ENCODE measurements at places on chromosomes 13 and 19. TPM values are rescaled to one million over a fixed set of nuclear protein-coding genes. Genes with fewer than 3 reads are reported as not detected.

DNA sequence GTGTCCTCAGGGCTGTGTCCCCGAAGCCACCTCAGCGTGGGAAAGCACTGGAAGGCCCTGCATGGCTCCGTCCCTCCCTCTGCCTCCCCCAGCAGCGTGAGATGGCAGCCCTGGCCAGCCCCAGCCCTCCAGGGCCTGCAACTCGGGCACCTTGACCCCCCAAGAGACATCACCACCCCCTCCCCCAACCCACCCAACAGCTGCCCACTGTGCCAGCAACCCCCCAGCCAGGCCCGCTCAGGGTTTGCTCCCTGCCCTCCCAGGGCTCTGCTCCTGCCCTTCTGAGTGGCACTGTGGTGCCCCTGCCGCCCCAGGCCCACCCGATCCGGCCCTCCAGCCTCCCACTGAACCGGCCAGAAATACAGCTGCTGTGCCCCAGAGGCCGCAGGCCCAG is 1.5 kb upstream of the ASPDH start:
- DNase-seq = no peak

The PCDH17 gene
- 9.5 TPM for total RNA-seq

- DNase-seq = no peak
Measured at GRCh38 chr13:101401196-101401595, 15.1 kb downstream of the NALCN start.

DNA sequence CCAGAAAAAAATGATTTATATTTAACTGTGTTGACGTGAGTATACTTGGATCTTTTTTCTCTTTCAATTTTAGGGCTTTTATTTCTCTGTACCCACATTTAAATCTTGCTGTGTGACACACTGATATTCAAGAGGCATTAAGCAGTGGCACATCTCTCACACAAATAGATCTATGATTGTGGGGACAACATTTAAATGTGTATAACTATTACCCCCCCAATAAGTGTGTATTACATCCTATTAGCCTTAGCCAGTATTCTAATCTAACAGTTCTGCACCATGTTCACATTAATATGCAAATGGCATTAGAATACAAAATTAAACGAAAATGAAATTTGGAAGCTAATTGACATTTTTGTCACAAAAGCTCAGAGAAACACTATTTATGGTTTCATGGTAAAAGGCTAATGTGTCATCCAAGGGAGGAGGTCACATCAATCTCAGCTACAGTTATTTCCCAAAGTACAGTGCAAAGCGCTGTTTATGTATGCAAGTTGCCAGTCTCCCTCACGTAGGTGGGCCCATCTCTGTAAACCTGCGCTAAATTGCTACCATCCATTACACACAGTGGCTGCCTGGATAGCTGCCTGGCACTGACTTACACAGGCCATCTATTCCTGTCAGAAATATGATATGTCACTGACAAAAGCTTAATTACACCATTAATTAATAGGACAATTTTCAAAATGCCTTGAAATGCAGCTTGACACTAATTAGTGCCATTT is 984.7 kb upstream of the PCDH9 start:
- no peak for DNase-seq

DNA sequence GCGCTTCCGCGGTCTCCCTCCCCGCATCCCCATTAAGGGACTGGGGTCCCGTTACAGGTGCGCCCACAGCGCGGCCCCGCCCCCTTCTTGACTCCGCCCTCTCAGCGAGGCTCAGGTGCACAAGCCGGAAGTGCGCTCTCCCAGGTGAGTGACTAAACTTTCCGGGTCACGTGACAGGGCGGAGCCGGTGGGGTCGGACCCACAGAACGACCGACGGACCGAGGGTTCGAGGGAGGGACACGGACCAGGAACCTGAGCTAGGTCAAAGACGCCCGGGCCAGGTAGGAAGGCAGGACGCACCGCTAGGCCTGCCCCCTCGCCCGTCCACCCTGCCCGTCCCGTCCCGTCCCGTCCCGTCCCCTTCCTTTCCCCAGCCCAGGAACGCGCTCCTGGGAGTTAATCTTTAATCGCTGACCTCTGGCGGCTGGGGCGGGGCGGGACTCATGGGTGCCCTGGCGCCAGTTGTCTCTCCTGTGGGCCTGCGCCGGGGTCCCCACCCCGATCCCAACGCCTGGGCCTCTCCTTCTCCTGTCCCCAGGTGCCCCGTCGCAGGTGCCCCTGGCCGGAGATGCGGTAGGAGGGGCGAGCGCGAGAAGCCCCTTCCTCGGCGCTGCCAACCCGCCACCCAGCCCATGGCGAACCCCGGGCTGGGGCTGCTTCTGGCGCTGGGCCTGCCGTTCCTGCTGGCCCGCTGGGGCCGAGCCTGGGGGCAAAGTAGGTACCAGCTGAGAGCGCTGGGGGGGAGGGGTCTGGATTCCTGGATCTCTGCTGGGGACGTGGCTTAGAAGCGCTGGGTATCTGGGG is at the start of gene CRB3:
Gene CRB3 (plus strand): TSS at position 202 of the 804 bp plus-strand sequence. CDS start 431 bp downstream, at position 633.
- no peak for DNase-seq

DNA sequence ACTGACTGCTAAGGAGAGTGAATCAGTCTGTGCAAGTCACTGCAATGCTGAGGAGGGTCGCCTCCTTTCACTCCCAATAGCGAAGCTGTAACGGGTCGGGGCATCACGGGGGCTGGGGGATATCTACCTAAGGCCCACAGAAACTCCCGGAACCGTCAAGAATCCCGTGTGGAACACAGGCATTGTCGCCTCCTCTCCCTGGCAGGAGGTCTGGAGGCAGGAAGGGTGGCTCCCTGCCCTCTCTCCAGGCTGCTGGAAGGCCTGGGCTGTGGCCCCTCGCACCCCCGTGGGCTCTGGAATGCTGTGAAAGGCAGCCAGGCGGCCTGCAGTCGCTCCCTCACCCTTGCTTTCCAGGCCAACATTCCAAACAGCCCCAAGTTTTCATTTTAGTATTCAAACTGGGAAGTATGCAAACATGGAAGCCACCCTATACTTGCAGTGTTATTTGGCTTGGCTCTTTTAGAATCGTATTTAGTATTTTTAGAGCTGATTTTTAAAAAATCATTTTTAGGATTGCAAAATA is 109.4 kb downstream of the CRYL1 start:
- no peak for DNase-seq

DNA sequence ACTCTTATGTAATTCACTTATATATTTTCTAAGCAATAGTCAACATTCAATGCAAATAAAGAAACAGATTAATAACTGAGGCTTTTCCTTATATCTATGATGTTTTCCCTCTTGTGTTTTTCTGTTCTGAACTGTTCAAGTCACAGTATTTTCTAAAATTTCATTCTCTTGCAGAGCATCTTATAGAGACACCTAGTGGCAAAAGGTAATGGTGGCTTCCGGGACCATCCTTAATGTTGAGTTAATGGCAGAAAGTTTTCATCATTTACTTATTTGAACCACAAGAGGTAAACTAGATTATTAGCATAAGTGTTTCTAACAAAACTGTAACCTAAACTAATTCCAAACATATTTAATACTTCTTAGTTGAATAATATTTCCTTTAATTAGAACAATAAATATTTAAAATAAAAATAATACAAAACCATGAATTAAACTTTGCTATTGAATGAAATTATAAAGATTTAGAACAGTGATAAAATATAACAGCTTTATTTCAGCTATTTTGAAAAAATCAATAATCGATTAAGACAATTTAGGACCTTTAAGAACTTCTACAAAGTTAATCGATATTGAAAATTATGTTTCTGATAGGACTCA is 1.7 kb upstream of the SLITRK5 start:
- DNase-seq = no peak

DNA sequence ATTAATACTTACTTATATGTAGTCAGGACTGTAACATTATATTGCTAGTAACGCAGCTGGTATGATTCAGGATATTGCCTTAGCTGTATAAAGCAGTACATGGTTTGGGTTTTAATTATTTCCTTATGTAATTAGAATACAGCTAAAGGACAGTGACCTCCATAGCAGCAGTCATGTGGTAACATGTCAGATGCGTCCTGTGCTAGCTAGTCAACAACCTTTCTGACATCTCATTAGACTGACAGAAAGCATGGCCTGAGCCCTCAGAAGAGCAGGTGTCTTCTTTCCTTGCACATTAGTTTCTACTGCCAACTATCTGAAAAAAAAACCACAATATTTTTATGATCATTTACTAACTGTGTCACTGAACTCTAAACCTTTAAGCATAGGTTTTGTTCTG is 122.2 kb downstream of the MAB21L1 start:
- no peak for DNase-seq

DNA sequence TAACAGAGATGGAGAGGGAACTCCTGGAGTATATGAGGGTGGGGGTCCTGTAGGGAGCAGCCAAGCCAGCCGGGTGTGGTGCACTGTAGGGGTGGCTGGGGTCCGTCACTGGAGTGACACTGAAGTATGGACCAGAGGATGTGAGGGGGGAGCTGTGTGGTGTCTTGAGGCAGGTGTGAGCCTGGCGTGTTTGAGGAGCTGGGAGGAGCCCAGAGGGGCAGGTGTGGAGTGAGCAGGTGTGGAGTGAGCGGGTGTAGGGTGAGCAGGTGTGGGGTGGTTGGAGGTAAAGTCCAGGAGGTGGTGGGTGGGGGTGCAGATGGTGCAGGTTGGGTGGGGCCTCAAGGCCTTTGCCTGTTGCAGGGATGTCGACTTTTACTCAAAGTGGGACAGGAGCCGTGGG is 5.9 kb downstream of the B3GNT8 start:
- DNase-seq = no peak

DNA sequence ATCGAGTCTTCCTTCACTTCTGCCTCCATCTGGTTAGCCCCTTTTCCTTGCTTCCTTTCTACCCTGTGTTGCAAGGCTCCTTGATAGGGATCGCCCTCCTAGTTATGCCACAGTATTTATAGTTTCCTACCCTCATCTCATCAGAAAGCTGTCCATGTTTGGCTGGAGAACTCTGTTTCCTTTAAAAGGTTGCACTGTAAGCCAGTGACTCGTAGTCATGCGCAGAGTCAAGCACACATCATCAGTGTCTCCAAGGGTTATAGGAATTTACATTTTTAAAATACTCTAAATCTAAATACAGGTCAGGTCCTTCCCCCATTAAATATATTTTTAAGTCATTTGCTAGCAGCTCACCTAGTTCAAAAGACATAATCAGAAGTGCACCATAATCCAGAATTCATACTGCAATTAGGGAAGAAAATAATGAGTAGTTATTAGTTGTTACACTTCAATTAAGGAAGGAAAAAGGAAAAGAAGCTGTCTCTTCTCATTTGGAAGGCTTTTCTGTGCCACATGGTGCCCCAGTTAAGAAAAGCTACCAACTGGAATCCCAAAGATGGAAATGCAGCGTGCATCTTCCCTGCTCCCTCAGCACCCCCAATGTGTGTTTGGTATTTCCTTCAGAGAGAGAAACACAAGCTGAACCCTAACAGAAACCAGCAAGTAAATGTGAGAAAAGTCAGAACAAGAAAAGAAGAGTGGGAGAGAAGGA is 81.0 kb downstream of the GPR12 start:
- DNase-seq = peak; percentile 29

DNA sequence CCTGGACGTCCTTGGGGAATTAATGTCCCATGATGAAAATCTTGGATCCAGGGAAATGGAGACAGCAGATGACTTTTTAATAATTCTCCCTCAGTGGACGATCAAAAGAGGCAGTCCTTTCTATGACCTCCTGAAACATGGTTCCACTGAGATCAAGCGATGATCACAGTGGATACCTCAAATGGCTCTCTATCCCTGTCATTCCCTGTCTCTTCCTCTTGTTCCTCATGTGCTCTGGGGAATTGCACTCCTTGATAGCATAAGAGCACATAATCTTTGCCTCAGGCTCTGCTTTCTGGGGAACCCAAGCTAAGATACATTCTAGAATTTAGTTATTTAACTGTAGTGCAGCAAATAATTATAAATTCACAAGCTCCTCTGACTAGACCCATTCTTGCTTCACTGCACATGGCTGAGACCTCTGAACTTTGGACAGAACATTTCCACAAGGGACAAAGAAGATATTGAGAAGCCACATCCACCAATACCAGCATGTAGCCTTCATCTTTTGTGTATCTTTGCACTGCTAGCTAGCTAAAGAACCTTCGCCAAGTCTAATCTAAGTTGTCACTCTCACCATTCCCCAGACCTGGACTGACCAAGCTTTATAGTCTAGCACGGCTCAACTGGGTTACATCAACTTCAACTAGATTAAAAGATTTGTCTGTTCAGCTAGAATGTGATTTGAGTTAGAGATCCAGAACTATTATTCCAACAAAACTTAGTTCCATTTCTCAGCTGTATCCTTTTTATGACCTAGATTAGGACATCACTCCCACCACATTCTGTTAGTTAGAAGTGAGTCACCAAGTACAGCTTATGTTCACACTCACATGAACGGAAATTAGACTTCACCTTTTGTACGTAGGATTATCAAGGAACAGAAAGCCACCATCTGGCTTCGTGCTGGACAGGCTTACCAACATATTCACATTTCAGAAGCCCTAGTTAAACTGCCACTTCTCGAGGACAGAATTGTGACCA is 142.7 kb downstream of the SUCLA2 start:
- no peak for DNase-seq

DNA sequence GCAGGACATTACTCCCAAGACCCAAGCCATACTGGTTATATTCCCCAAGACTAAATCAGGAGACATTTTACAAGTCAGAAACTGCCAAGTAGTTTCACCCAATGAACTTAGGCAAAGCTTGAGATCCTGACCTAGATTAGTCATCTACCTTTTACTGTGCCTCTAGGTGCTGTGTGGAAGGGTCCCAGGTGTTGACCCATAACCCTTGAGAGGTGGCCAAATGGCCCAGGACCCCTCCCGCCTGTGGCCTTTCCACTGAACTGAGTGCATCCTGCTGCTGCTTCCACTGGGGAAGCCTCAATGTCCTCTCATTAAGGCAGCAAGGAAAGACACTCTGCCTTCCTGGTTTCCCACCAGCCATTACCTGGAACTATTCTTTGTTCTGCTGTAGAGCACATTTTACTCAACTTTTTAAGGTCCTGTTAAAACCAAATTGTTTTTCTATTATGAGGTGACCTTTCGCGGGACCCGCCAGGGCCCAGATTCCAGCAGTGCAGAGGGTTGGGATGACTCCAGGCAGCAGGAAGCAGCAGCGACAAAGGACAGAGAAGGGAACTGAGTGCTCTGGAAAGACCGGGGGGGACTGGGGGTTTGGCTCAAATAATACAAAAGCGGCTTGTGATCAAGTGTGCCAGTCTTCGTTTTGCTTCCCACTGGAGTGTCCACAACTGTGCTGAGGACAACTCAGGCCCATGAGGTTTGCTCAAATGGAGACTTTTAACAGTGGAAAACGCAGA is 27.1 kb downstream of the ANKRD10 start:
- DNase-seq = no peak

The TEX29 gene
- total RNA-seq = 0.83 TPM
